ENCODE measurements at places on chromosomes 7 and 10.

- DNase-seq: no peak
Observed at GRCh38 chr10:34119456-34119855, 695.6 kb downstream of the PARD3 start.

- DNase-seq: no peak
Observed at GRCh38 chr10:14325325-14325955, 5.3 kb downstream of the FRMD4A start.

- no peak for DNase-seq
Observed at GRCh38 chr10:65341323-65341925, 1584.4 kb upstream of the LRRTM3 start.

DNA sequence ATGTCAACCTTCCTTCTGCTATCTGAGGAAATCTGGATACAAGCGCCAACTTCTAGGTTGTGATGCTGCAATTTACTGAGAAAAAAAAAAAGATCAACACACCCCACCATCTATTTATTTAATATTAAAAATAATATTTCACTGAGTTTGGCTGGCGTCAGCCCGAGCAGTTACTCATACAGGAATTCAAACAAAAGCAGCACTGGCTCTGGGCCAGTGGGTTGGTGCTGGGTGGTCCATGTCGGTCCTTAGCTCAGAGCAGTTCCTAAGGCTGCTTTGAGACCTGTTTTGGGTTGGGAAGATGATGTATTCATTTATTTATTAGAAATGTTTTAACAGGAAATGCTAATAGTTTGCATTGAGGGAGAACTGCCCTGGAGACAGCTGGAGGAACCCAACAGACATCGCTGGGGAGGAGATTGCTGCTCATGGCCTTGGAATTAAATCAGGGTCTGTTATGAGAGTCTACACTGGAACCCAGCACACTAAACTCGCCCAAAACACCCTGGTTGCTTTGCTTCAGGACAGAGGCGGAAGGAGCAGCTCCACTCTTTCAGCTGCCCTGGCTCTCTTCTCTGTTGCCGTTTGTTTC, 36.3 kb upstream of the GOT1 start:
- no peak for DNase-seq

- DNase-seq: no peak
Observed at GRCh38 chr10:5946786-5947185, 30.6 kb downstream of the IL15RA start.

- no peak for DNase-seq
Observed at GRCh38 chr7:24939416-24939815, 40.6 kb downstream of the OSBPL3 start.

DNA sequence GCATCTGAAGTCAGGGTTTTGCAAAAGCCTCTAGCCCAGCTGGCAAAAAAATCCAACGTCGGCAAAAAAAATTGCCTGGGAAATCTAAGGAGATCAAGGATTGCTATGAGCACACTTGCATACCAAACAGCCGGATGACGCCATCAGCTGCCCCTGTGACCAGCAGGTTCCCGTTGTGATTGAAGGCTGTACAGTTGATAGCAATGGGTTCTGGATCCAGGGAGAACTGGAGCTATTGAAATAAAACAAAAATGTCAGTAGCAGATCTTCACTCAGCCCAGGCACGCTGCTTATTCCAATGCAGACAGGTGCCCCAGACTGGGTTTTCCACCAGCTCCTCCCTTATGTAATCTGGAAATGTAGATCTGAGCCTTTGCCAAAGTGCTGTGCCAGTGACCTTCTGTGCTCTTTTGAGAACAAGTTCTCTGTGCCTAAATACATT, 18.7 kb upstream of the CYREN start:
- no peak for DNase-seq

- no peak for DNase-seq
Observed at GRCh38 chr10:124688386-124688785, 55.8 kb downstream of the FAM53B start.

- no peak for DNase-seq
Observed at GRCh38 chr10:9733766-9734165, 1283.9 kb upstream of the CELF2 start.

DNA sequence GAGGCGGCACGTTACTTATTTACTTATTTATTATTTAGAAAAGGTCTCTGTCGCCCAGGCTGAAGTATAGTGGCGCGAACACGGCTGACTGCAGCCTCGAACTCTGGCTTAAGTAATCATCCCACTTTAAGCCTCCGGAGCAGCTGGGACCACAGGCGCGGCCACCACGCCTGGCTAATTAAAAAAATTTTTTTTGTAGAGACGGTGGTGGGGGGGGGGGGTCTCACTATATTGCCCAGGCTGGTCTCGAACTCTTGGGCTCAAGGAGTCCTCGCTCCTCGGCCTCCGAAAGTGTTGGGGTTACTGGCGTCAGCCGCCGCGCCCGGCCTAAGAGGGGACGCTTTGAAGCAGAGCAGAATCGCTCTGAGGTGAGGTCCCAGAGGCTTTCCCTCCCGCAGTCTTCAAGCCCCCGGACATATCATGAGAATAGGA, 675 bp upstream of the FRAT2 start:
- no peak for DNase-seq

DNA sequence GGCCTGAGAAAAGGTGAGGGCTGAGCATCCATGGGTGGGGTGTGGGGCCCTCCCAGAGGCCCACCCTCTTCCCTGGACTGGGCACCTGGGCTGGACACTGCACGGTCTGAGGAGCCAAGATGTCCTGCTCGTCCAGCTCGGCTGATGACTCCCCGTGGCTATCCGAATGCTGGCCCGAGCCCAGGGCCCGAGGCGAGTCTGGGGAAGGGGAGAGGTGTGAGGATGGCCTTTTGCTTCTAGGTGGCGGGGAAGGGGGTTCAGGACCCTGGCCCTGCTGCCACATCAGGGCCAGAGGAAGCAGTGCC, 7.1 kb downstream of the NACAD start:
- no peak for DNase-seq

- DNase-seq: no peak
Observed at GRCh38 chr7:133052401-133052756, 29.5 kb downstream of the CHCHD3 start.

GRCh38 chr7:98250789-98251188, 1.2 kb downstream of the TECPR1 start:
- peak; percentile 28 for DNase-seq

DNA sequence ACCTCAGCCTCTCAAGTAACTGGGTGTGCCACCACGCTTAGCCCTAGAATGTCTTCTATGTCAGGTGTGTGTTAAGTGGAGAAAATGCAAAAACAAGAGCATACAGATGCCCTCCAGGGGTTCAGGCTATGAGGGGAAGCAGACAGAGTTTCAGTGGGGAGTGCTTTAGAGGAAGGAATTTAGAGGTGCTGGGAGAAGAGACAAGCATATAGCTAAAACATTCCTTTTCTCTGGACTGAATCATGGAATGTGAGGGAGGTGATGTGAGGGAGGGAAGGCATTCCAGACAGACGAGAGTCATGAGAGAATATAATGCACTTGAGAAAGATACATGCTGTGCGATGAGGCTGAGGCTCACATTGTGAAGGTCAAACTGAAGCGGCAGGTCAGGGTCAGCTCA, 6.6 kb upstream of the ZNF786 start:
- DNase-seq: no peak

DNA sequence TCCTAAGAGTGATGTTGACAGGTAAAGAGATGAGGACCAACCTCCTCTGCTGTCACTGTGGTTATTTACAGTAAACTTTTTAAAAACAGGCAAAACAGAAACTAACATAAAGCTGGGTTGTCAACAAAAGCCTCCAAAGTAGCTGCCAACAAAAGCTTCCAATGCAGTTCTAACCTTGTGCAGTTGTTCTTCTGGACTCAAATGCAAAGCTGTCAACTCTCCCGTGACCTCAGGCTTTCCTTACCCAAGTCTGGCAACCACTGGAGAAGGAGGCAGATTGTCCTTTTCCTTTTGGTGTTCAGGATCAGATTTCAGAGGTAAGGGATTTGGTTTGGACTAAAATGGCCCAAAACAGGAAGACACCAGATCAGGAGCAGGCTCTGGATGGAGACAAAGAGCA, 63.1 kb downstream of the DLG5 start:
- DNase-seq: no peak

- no peak for DNase-seq
Observed at GRCh38 chr7:89549768-89550167, 604.5 kb upstream of the STEAP1 start.

DNA sequence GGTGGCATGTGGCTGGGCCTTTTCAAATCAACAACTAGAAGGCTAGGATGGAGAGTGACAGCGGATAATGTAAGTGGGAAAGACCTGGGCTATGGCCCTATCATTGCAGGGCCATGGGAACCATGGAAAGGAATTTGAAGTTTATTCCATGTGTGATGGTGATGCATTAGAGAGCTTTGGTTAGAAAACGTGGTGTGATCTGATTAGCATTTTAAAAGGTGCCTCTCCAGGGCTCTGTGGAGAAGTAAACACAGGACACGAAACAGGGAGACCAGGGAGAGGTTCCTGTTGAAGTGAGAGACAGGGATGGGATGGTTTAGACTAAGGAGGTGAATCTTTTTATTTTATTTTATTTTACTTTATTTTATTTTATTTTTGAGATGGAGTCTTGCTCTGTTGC, 749.5 kb downstream of the GATA3 start:
- no peak for DNase-seq

DNA sequence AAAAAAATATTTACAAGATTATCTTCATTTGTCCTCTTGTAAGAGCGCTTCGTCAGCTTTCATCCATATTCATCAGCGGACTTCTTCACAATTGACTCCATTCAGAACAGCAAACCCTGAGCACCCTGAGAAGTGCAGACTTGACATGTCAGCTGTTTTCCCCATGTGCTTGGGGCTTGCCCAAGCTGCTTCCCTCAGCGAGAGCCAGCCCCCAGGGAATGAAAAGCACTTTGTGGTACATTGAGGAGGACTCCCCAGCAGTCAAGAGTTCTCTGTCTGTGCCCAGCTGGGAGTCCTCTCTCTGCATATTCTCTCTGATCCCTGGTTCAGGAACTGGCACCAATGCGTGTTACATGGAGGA, 22.7 kb downstream of the HKDC1 start:
- no peak for DNase-seq

- DNase-seq: no peak
Observed at GRCh38 chr10:94299417-94299816, 63.3 kb downstream of the NOC3L start.

- DNase-seq: no peak
Observed at GRCh38 chr7:130345136-130345535, 520 bp downstream of the CPA5 start.

DNA sequence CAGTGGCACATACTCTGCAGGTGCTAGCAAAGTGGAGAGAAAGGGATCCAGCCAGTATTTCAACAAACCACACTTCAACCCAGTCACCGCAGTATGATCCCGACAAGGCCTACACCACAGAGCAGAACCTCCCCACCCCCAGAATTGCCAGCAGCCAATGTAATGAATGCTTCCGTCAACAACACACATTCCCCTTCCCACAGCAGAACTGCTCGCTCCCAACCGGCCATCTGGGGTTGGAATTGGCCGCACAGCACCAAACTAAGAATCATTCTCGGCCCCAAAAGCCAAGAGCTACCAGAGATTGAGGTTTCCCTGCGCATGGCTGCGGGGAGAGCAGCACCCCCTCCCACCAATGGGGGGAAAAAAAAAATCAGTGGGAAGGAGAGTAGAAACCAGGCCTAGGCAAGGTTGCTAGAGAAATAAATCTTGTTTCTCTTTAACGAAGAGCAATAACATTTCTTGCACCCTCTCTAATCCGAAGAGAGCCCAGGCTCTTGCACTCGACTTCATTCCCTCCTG, 1.1 kb downstream of the WASL start:
- peak; percentile 35 for DNase-seq

- no peak for DNase-seq
Observed at GRCh38 chr10:31873724-31874123, 54.9 kb downstream of the ARHGAP12 start.

DNA sequence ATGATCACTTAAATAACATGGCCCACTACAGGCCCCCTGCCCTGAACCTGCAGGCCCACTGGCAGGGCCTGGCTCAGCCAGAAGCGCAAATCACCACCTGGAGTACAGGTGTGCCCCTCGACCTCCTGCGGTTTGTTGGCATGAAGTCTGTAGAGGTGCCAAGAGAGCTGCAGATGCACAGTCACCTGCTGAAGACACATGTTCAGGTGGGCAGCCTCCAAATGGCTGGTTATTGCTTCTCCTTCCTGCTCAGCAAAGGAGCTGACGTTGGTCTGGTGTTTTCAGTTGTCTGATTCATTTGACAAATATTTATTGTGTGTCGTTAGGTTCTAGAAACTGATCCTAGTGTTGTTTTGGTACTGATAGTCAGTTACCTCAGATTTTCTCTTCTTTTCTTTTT, 29.0 kb downstream of the DHTKD1 start:
- DNase-seq: peak; percentile 8

DNA sequence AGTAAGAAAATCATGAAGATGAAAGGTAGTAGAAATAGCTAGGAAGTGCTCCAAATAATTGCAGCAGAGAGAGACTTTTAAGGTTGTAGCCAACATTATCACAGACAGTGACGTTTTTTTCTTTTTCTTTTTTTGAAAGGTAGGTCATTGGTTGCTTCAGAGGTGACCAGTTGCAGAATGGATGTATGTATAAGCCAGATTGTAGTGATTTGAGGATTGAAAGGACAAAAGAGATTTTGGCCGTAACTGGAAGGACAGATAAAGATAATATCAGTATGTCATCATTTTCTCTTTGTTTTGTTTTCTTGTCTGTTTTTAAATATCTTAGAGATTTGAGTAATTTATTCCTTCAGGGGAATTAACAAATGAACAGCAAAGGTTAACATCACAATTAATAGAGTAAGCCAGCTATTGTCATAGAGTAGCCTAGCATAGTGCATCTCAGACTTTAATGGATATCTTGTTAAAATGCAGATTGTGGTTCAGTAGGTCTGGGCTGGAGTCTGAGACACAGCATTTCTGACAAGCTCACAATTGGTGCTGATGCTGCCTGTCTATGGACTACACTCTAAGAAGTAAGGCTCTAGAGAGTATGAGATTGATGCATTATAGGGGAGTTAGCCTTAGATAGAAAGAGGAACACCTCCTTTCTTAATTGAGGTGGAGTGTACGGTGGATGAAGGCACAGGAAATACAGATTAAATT, 28.3 kb downstream of the CDK13 start:
- DNase-seq: no peak

GRCh38 chr10:72742797-72743196, 50.9 kb downstream of the MCU start:
- DNase-seq: no peak

DNA sequence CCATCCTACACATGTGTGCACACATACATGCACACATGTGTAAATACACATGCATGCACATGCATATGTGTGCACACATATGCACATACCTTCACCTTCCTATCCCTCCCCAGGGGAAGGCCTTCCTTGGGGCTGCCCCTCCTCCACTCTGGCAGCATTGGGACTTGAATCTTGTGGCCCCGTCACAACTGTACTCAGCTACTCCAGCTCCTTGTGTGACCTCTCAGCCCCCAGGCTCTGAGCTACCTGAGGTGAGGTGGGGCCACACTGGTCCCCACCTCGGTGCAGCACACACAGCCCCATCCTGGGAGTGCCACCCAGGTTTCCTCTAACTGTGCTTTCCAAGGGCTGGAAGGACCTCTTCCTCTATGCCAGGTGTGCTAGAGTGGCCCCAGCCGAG, 116.0 kb downstream of the LHPP start:
- no peak for DNase-seq

GRCh38 chr10:89242840-89243568, 8.6 kb downstream of the LIPA start:
- DNase-seq: no peak

- no peak for DNase-seq
Observed at GRCh38 chr10:49363309-49364031, 32.4 kb downstream of the DRGX start.

- DNase-seq: no peak
Observed at GRCh38 chr10:103786020-103786419, 69.4 kb downstream of the SH3PXD2A start.
